Effector CD4-positive, alpha-beta T cell (primary cell): ENCODE measurements at places on chromosomes 3 and 15.

DNA sequence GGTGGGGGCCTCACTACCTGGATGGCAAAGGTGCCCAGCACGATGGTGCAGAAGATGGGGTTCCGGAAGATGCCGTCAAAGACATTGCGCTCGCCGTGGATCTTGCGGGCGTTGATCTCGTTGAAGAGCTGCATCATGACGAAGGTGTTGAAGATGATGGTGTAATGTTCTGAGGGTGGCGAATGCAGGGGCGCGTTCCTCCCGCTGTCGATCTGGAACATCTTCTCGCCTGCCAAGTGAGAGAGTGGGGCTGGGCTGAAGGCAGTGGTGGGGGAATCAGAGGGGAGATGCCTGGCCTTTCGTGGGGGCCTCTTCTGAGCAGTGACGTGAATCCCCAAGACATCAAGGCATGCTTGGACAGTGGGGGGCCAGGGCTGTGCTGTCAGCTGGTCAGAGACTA, 19.6 kb upstream of the SEC13 start:
- DNase-seq, result no peak

DNA sequence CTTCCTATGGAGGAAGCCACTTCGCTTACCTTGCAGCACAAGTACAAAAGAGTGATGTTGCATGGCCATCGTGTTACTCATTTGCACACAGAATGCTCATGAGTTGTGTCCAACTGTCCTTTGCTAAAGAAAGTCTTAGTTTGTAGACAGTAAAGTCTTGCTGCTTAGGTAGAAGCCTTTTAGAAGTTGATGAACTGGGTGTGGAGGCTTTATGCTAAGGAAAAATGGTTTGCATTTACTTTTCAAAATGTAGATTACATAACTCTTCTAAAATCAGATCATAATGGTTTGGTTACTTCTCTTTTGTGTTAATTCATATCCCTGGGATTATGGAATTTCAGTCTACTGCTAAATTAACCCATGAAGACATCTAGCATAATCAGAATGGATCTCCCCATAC, 84.5 kb upstream of the FLNB start:
- DNase-seq, result no peak

DNA sequence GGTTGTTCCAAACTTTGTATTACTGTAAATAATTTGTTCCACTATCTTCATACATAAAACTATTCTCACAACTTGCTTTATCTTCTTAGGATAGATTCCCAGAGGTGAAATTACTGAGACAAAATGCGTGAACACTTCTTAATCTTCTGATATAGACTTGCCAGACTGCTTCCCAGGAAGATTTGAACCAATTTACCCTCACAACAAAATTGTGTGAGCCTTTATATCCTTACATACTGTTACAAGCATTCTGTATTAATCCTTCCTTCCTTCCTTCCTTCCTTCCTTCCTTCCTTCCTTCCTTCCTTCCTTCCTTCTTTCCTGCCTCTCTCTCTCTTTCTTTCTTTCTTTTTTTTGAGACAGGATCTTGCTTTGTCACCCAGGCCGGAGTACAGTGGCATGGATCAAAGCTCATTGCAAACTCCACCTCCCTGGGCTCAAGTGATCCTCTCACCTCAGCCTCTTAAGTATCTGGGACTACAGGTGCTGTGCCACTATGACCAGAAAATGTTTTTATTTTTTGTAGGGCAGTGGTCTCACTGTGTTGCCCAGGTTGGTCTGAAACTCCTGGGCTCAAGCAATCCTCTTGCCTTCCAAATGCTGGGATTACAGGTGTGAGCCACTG, 57.1 kb upstream of the SSR3 start:
- no peak for DNase-seq

GRCh38 chr3:67647390-67647878, 7.0 kb downstream of the SUCLG2 start:
- no peak for DNase-seq

GRCh38 chr15:55823699-55824340, 80.9 kb upstream of the PRTG start:
- DNase-seq, result no peak

DNA sequence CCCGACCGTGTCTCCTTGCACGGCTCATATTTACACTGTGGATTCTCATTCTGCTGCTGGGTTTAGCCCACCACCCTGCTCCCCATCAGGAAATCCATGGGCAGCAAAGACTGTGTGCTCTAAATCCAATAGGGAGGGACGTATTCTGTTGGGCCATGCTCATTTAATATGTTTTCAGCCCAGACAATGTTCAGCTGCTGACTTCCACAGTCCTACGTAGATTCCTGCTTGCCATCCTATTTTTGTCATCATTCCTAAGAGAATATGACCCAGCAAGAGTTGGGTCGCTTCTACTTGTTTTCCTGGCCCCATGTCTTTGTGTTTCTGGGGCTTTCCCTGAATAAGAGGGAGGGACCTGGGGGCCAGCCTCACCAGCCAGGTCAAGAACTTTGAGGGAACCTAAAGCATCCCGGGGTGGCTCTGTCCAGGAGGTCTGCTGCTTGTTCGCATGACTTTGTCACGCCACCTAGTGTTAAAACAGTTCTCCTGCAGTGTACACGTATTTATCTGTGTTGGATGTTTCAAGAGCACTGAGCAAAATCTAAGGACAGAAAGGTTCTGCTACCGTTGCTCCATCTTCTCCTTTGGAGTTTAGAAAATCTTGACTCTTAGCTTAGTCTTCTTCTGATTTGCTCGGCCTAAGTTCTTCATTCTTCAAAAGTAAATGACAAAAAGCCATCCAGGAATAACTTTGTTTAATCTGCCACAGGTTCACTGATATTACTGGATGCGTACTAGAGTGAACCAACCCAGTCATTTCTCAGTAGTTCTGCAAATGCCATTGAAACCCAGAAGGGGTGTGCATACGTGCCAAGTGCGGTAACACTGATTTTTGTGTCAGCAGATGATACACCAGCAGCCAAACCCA, 79.8 kb upstream of the NR2E3 start:
- no peak for DNase-seq

DNA sequence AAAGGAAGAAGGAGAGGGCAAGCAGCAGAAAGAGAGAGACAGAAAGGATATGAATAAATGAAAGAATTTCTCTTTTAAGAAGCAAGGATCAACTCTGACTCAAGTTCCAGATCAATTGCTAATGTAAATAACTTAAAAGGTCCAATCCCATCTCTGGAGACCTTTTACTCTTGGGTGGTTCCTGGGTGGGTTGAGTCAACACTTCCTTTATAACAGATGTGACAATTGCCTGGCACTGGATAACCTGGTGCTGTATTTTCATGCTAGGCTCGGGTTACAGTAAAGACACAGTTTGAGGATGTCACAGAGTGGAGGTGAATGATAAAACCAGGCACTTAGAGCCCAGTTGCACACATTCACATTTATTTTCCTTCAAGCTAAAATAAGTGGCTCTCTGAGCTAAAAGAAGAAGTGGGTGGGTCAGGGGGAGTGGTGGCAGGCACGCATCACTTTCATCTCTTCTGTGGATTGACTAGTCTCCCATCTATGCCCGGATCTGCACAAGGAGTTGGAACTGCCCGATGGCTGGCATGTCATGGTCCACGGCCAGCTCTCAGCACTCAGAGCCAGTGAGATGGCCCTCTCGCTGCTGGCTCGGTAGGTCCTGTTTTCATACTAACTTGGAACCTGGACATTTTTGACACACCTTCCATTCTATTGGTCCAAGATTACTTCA, 465.8 kb downstream of the FOXP1 start:
- no peak for DNase-seq

- no peak for DNase-seq
Measured at GRCh38 chr3:105613120-105613519, 246.4 kb downstream of the ALCAM start.

- no peak for DNase-seq
Measured at GRCh38 chr3:111737706-111738086, 121.4 kb upstream of the PHLDB2 start.

DNA sequence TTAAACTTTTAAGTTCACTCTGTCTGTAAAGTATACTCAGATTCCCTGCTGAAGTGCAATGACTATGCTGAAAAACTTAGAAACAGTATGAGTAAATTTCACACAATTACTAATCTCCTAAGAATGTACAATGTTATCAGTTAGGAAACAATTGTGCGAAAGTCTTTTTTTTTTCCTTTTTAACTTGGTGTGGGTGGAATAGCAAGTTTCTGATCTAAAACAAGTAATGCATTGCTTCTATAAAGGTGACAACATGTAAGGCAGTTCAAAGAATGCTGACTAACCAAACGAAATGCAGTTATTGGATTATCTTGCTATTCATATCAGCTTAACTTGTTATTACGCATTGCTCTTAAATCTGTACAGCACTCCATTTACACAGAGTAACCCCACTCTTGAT, 19.3 kb upstream of the SLC12A8 start:
- DNase-seq, result no peak
